NK-92 treated with Interleukin-12 subunit alpha and Interleukin-12 subunit beta, amount 100 ng/mL, for 24 hours (cell line): ENCODE measurements at places on chromosomes 7 and 10.

DNA sequence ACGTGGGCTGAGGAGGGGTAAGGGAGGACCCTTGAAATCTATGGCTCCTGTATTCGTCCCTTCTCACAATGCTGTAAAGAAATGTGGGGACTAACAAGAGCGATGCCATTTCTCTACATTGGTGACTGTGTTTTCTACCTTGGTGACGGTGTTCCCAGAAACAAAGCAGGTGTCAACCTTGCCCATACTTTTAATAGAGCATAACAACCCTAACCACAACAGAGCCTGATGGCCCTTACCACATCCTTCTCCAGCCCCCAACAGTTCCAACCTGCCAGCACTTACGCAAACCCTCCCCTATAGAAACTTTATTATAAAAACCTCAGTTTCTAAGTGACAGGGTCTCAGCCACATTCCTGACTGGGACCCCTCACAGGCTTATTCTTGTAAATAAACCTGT, 28.2 kb upstream of the ADCYAP1R1 start:
- DNase-seq: peak; percentile 50

- DNase-seq: no peak
Observed at GRCh38 chr7:6443372-6443941, 4.3 kb downstream of the DAGLB start.

DNA sequence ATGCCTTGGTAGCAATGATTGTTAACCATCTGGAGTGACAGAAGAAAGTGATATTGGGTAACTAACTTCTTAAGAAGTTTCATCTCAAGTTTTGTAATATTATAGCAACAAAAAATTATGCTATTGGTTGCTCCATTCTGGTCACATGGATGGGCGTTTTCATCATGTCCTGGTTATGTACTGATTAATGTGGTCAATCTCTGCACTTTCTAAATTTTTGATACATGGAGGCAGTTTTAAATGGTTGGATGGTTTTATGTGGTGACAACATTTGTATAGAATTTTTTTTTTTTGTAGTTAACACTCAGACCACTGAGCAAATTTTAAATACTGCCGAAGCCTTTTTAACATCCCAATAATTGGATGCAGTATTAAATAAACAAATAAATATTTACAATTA, 55.2 kb upstream of the CCAR1 start:
- DNase-seq: no peak

- no peak for DNase-seq
Observed at GRCh38 chr10:76444034-76444800, 1012.8 kb downstream of the LRMDA start.

- no peak for DNase-seq
Observed at GRCh38 chr7:156487811-156488533, 152.6 kb upstream of the RNF32 start.

- no peak for DNase-seq
Observed at GRCh38 chr7:150476819-150477631, 26.6 kb downstream of the GIMAP8 start.

DNA sequence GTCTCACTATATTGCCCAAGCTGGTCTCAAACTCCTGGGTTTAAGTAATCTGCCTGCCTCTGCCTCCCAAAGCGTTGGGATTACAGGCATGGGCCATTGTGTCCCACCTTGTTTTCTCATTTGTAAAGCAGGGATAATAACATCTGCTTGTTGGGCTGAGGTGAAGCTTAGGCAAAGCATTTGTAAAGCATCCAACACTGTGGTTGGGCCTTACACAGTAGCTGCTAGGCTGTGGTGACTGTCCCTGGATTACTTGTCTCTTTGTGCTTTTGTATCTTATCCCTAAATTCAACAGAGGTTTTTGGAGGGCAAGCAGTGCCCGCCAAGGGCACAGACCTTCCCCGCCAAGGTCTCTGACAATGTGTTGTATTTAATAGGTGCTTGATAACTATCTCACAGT, 14.3 kb downstream of the HKDC1 start:
- DNase-seq: no peak

GRCh38 chr10:14645239-14645960, 129.3 kb downstream of the FAM107B start:
- no peak for DNase-seq

DNA sequence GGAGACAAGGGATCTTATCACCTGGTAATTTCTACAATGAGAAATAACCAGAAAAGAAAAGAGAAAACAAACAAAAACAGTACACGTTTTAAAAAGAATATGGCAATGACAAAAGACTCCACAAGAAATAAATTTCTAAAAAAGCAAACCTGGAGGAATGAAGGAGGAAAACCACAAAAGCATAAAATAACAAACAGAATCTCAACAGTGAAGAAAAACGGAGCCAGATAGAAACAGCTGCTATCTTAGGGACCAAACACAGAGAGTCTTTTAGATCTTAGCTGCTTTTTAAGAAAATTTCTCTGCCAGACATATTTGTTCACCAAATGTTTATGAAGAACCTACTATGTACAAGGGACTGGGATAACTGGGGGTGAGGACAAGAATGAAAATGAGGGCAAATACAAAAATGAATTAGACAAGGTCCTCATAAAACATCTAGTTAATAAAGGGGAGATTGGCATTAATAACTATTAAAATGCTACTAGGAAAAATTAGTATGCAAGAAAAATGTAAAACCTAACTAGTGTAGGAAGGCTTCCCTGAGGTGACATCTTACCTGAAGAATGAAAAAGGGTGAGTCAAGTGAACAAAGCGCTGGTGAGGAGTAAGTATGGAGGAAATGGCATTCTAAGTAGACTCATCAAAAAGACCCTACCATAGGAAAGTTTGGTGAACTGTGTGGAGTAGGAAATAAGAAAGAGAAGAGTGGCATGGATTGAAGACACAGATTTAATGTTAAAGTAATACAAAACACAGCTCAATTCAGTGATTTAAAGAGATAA, 34.3 kb downstream of the WASL start:
- no peak for DNase-seq

DNA sequence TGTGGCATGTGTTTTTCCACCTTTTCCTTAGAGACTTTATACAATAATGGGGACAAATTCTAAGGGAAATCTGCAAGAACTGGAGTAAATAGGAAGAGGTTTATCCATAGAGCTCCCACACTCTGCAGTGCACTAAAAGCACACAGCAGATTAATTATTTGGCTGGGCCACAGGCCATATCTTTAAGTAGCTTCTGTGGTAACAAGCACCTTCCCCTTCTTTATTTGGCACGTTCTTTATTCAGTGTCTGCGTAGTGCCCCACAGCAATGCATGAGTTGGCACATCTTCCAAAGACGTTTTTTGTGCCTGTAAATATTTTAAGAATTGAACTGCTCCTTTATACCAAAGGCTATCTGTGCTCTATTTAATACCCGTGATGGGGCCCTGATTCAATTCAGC, 104.9 kb upstream of the MBL2 start:
- no peak for DNase-seq

DNA sequence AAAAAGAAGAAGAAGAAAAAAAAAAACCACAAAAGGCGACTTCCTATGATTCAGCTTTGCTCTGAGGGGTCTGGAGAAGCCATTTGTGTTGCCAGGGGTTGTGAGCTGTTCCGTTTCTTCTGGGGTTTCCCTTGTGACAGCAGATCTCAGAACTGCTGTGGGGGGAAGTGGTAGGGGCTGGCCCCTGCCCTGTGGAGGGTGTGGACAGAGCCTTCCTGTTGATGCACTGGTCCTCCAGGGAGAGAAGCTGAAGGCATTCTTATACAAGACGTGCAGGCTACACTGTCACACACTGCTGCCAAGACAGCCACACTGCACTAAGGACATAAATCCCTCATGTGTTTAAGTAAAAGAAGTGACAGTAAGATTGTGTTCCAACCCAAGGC, 17.3 kb upstream of the CSGALNACT2 start:
- peak; percentile 78 for DNase-seq

DNA sequence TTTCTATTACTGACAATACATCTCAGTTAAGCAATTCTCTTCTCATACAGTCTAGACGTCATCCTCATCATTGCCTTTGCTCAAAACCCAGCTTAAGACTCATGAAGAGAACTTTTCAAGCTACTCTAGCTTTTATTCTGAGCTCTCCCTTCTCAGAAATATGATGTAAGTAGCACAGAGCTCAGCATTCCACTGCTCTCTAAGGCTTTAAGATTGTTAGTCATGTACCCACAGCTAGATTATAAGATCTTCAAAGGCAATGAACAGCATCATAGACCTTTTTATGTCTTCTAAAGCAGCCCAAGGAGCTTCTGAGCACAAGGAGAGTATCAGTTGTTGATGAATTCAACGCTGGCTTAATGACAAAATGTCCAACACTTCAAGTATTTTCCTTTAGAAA, 119.3 kb downstream of the NRP1 start:
- no peak for DNase-seq

DNA sequence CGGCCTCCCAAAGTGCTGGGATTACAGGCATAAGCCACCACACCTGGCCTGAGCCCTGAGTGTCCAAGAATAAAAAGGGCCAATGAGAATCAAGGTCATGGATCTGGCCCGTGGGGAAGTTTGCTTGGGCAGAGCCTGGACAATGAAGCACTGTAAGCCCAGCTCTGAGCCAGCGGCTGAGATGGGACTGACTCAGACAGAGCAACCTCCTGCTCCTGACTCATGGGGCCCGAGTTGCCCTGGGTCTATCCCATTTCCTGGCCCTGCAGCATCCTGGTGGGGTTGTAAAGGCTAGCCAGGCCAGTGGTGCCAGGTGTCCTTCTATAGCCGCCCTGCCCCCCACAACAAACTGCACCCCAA, 5.2 kb upstream of the MYH16 start:
- DNase-seq: no peak
